Breast epithelium (tissue), 4 donors: ENCODE measurements at places on chromosomes 1 and 21. TPM values are rescaled to one million over a fixed set of nuclear protein-coding genes. Genes with fewer than 3 reads are reported as not detected.
A peak's percentile ranks its signal among the peaks of the same experiment; 100 is the strongest.

PROK1 gene
- total RNA-seq: 0.73 TPM

CLDN17 gene
- total RNA-seq: not detected

DNAJC8 gene
- 75.4 TPM for total RNA-seq

S100A7 gene
- not detected for total RNA-seq

GRCh38 chr1:91021686-91022517, at the start of gene ZNF644:
Gene ZNF644, minus strand, starts transcription at chr1:91022035. Its CDS starts 39,682 bp downstream, at chr1:90982353.
- peak within 1 kb of the TSS; percentile 92 for H3K4me3 ChIP-seq
- H3K4me1 ChIP-seq: no peaks in the 10 kb centered on the region
- H3K27ac ChIP-seq: peak within 1 kb of the TSS; percentile 100
- DNase-seq: peak; percentile 91
- H3K27me3 ChIP-seq: no peaks in the 10 kb centered on the region

DNA sequence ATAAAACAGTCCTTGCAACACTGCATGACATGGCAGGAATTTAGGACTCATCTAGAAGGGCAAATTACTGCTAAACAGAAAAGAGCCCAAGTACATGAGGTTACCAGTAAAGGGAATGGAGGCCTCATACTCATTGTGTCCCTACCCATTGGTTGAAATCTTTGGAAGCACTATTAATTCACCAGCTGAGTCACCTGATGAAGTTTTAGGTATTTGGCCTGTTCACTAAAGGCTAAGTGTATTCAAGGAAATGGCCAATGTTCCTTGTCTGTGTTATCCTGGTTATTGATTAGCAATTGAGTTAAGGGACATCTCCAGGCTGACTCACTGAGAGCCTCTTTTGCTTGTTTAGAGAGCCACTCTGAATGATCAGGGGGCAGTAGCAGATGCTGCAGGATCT, 188.4 kb downstream of the ZZZ3 start:
- no peak overlapping the region for H3K4me3 ChIP-seq
- no peak overlapping the region for H3K27ac ChIP-seq
- DNase-seq: no peak

GRCh38 chr1:22645931-22646330, 2.5 kb downstream of the C1QC start:
- no peak overlapping the region for H3K4me3 ChIP-seq
- no peaks in the 10 kb centered on the region for H3K27me3 ChIP-seq
- H3K27ac ChIP-seq: no peak overlapping the region
- DNase-seq: no peak

DNA sequence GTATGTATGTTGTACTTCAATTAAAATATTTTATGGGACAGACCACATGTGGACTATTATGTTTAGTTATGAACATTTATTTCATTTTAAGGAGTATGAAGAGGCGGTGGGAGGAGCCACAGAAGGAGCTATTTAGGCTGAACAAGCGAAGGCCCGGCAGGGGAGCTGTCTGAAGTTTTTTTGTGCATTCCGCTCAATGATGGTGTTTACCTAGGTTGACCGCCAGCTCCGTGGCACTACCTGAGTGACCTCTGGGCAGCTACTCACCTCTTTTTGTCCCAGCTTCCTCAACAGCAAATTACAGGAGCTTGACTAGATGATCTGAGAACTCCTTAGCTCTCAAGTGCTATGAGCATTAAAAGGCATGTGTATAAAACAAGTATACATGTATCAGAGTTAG, 32.7 kb upstream of the C1orf198 start:
- H3K4me1 ChIP-seq: no peaks in the 10 kb centered on the region
- H3K36me3 ChIP-seq: no peaks in the 10 kb centered on the region
- H3K27me3 ChIP-seq: no peaks in the 10 kb centered on the region
- H3K27ac ChIP-seq: no peak overlapping the region
- H3K4me3 ChIP-seq: no peak overlapping the region

- H3K36me3 ChIP-seq: no peaks in the 10 kb centered on the region
- DNase-seq: no peak
- no peaks in the 10 kb centered on the region for H3K27me3 ChIP-seq
- no peak overlapping the region for H3K4me3 ChIP-seq
- no peaks in the 10 kb centered on the region for H3K4me1 ChIP-seq
- no peak overlapping the region for H3K27ac ChIP-seq
These were observed 72.8 kb upstream of the NR5A2 start for GRCh38 chr1:199954699-199955098.

GRCh38 chr1:84726593-84727499, 36.6 kb upstream of the SSX2IP start:
- no peak overlapping the region for H3K27ac ChIP-seq
- no peaks in the 10 kb centered on the region for H3K36me3 ChIP-seq
- H3K4me3 ChIP-seq: no peak overlapping the region
- H3K27me3 ChIP-seq: no peaks in the 10 kb centered on the region

GRCh38 chr1:47888294-47888629, 108.9 kb downstream of the TRABD2B start:
- no peak for DNase-seq
- no peak overlapping the region for H3K27ac ChIP-seq
- H3K27me3 ChIP-seq: no peaks in the 10 kb centered on the region
- H3K36me3 ChIP-seq: no peaks in the 10 kb centered on the region
- no peaks in the 10 kb centered on the region for H3K4me1 ChIP-seq

DNA sequence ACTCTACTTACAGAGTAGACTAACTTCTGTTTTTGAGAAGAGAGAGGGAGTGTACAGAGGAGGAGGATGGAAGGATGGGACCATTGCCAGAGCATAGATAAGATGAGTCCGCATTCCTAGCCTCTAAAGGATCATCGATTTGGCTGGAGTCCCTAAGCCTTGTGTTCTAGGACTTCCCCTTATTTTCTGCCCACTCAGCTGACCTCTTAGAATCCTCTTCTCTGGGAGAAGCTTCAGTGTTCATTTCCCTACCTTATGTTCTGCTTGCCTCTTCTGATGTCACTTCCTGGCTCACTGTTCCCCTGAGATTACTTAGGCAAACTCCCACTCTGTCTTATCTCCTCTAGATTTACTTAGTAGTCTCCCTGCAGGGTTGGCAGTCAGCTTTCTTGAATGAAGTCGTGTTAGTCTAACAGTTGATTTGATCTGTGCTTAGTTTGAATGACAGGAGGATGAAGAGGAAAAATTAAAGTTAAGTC, 156.7 kb downstream of the SYT2 start:
- no peak for DNase-seq
- H3K4me1 ChIP-seq: no peaks in the 10 kb centered on the region
- no peak overlapping the region for H3K4me3 ChIP-seq
